ENCODE measurements at places on chromosomes 4 and X.

DNA sequence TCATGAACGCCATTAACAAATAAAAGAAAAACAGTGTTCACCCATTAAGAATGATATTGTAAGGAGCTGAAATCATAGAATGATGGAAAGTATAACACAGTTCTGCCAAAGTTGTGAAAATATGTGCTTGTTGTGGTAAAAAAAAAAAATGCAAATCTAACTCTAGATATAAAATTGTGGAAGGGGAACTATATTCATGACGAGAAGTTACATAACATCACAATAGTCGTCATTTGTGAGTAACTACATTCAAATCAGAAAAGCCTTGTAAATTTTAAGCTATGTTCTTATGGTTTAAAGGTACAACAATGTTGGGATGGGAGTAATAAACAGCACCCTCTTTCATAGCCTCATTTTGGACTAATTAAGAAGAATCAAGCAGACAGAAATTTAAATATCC lies 57.6 kb upstream of the PRDM8 start:
- no peak for DNase-seq

DNA sequence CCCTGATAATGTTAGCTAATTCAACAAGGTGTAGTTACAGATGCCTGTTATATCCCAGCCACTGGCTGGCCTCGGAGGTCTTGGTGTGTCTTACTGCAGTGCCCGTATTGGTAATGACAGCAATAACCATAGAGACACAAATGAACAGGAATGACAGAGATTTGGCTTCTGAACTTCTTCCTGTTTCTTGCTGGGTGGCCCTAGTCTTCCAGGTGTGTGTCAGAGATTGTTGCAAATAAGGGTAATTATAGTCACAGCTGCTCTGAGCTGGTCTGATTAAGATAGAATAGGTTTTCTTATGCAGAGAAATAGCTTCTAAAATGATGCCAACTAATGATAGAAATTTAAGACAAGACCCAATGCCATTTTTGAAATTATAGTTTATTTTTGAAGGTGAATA lies 64.1 kb upstream of the MAD2L1 start:
- DNase-seq, result no peak

GRCh38 chrX:144494074-144494473 lies 610.2 kb downstream of the UBE2NL start:
- no peak for DNase-seq

DNA sequence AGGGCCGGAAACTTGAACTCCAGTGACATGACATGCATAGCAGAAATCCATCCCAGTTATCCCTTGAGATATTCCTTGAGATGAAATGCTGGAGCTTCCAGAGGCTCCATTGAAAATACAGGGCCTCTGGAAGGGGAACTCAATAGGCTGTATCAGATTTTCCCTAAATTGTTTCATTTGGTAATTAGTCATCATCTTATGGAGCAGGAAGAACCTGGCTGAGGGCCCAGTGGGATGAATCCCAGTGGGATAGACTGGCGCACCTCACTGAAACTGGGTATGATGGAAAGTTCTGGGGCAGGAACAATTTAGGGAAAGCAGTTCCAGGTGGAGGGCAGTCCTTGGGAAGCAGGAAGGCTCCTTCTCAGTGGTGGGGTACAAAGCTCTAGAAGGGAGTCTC lies 307.8 kb upstream of the DIPK2B start:
- no peak for DNase-seq

GRCh38 chrX:31483336-31483735 lies 411.5 kb upstream of the FTHL17 start:
- no peak for DNase-seq

DNA sequence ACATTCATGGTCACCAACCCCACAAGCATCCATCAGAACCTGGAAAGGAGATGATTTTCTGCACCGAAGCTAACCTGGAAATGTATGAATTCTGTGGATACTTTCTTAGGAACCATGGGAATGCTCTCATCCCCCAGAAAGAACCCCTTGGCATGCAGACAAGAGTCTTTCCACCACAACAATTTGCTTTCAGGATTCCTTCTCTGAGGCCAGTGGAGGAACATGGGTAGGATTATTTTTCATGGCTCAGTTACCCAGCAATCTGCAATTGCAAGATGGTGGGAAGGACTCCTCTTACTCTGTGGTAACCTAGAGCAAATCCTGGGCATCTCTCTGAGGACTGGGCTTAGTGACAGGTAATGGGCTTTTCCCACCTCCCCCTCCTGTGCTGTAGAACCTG lies 131.9 kb upstream of the MSX1 start:
- no peak for DNase-seq

All from G401 (cell line).